Right forelimb (tissue), 1 donor: ENCODE measurements at places on chromosomes 1 and 21.

GRCh38 chr1:240152611-240153297 is 61.1 kb downstream of the FMN2 start:
- DNase-seq = no peak

DNA sequence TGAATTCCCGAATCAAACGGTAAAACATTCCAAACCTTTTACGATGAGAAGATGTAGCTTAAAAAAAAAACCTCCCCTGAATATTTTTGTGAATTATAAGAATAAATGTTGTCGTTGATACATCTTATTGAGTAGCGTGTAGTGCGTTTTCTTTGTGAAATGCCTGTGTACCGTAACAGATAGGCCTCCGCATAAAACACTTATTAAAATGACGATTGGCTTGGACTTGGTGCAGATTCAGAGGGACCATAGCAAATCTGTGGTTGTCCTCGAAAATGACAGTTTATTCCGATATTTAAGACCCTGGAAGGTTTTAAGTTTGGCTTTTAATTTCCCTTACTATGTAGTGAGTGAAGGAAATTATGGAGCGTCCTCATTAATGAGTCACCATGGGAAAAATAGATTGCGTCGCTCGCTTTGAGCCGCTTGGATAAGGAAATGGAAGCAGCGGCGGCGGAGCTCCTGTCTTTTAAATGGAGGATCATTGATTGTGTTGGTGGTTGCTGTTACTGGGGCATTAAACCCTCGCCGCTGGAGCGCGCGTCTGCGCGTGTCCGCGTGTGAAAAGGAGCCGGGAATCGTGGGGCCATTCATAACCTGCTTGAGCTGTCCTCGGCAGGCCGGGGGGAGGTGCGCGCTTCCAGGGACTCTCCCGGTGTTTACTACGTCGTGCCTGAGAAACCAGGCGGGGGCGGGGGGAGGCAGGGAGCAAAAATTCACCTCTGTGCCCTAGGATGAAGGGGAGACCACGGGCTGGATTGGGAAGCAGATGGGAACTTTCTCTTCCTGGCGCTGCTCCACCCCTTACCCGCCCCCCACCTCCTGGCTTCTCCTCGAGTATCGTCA is 1.6 kb downstream of the SPEN start:
- DNase-seq = peak; percentile 91

DNA sequence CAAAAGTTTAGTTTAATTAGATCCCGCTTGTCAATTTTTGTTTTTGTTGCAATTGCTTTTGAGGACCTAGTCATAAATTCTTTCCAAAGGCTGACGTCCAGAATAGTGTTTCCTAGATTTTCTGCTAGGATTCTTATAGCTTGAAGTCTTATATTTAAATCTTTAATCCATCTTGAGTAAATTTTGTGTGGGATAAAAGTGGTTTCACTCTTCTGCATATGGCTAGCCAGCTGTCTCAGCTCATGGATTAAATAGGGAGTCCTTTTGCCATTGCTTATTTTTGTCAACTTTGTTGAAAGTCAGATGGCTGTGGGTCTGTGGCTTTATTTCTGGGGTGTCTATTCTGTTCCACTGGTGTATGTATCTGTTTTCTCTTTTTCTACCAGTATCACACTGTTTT is 801.3 kb upstream of the ADGRL4 start:
- no peak for DNase-seq

- no peak for DNase-seq
These were observed 8.4 kb downstream of the C1orf226 start for GRCh38 chr1:162389971-162390370.

DNA sequence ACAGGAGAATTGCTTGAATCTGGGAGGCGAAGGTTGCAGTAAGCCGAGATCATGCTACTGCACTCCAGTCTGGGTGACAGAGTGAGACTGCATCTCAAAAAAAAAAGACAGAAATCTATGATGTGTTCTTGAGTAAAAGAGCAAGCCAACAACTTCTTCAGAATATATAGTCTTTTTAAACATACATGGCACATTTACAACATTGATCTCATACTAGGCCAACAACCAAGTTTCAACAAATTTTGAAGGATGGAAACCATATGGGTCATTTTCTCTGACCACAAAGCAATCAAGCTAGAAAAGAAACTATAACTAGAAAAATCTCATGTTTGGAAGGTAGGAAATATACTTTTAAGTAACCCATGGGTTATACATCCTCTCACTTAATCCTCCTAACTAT is 38.3 kb downstream of the PAFAH2 start:
- no peak for DNase-seq

DNA sequence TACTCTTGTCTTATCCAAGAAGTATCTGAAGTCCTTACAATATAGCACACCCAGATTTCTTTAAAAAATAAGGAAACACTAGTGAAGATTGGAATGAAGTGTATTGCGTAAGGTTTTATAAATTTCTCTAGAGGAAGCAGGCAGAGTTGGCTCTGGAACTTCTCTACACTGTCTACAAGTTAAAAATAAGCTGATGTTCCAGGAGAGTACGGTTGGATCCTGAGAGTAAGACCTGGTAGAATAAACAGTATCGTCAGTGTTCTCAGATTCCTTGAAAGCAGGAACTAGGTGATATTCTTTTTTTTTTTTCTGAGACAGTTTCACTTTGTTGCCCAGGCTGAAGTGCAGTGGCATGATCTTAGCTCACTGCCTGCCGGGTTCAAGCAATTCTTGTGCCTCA is 107.9 kb downstream of the USP25 start:
- DNase-seq = no peak

DNA sequence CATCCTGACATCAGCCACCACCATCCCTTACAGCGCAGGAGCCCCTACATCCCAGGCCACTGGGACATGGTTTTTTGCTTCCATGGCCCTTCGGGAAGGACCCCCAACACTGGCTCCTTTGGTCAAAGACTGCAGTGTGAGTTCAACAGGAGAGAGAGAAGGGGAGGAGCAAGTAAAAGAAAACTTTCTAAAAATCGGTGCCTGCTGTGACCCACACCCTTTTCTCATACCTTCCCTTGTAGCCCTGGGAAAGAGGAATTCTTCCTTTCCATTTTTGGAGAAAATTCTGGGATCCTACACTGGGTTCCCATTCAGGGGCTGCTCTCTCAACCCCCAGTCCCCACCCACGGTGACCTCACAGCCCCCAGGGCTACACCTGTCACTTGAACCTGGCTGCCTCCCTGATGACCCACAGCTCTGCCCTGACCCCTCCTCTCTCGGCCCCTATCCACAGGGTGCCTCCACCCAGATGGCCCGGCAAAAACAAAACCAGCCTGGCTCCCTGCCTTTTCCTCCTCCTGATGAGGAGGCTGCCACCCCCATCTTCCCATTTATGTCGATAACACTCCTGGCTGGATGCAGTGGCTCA is 7.6 kb downstream of the PADI4 start:
- no peak for DNase-seq
